Stomach (tissue), 19 donors: ENCODE measurements at places on chromosomes 3 and 15. TPM values are rescaled to one million over a fixed set of nuclear protein-coding genes. Genes with fewer than 3 reads are reported as not detected.

The ARHGEF26 gene
- 20.4 TPM for total RNA-seq

The MUC13 gene
- total RNA-seq: 15.6 TPM

The SERPINI2 gene
- total RNA-seq: not detected

The GOLGA8G gene
- not detected for total RNA-seq

The CPNE9 gene
- not detected for total RNA-seq

The DPPA2 gene
- not detected for total RNA-seq

The LMOD3 gene
- 0.18 TPM for total RNA-seq

The SCN5A gene
- total RNA-seq: 0.14 TPM

The TM4SF18 gene
- total RNA-seq: 2.0 TPM

The MITF gene
- total RNA-seq: 22.7 TPM

The SLC4A7 gene
- total RNA-seq: 38.5 TPM

The PPP1R14D gene
- 20.0 TPM for total RNA-seq

The PLA2G4B gene
- total RNA-seq: 2.9 TPM

The PAK6 gene
- total RNA-seq: 16.3 TPM

The GOLGA6L7 gene
- total RNA-seq: not detected

The WWTR1 gene
- total RNA-seq: 109 TPM

The COL8A1 gene
- 11.7 TPM for total RNA-seq

The SOX2 gene
- 11.4 TPM for total RNA-seq

The GREM1 gene
- total RNA-seq: 13.0 TPM
